T-helper 22 cell (primary cell): ENCODE measurements at places on chromosomes 6 and 20.

- no peak for DNase-seq
Measured at GRCh38 chr6:143774347-143774746, 68.8 kb upstream of the LTV1 start.

GRCh38 chr20:46388201-46388836 lies 18.1 kb downstream of the ELMO2 start:
- DNase-seq, result no peak

DNA sequence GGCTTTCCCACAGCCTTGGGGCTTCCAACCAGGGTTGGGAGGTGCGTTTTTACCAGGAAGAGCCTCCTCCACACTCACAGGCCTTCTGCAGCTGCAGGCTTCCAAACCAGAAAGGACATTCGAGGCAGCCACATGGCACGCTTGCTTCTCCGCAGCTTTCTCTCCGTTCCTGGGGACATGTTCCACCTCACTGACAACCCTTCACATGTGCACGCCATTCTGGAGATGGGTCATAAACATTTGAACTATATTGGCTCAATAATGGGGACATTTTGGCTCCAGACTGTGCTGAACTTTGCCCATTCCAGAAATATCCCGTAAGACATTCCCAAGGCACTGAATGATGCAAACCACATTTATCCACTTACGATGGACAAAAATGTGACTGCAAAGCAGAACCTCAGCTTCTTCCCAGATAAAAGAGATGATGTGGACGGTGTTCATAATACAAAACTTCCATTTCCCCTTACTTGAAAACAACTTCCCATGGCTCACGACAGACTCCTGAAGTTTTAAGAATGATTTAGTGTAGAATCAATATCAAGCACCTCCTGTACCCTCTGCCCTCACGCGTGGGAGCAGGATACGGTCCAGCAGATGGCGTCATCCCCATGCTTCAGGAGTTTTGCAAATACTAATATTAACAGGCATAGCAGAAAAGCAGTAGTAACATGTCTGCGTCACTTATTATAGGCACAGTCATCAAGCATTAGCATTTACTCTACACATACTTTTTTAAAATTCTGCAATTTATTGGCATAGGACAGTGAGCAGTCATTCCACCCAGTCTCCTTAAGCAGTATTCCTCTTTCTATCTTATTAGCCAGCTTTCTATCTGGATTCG lies 25.4 kb upstream of the FOXF2 start:
- no peak for DNase-seq

GRCh38 chr20:9166153-9166780 lies 97.4 kb downstream of the PLCB4 start:
- DNase-seq, result no peak

DNA sequence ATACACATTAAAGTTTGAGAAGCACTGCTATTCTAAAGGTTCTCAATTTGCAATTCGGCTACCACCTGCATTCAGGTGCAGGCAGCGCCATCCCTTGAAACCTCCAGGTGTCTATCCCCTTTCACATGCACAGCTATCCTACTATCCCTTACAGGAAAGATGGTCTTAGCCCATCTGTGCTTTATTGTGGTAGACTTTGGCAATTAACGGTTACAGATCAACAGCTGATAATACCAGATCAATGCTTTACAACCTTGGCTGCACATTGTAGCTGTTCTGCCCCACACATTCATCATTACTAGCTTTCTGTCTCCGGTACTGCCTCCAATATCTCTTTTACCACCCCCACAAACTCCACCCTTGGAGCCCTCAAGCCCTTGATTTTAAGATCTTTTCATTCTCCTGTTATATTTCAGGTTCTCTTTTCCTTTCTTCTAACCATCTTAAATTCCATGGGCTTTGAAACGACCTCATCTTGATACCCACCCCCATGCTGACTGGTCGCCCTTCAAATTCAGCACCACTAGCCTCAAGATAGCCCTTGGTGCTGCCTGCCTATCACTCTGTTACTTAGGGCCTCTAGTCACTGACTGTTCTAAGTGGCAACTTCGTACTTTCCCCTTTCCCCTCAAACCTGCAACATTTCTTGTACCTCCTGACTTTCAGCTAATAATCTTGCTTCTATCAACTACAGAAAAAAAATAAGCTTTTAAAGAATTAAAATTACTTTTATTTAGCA lies 50.8 kb downstream of the SPTLC3 start:
- DNase-seq, result no peak

DNA sequence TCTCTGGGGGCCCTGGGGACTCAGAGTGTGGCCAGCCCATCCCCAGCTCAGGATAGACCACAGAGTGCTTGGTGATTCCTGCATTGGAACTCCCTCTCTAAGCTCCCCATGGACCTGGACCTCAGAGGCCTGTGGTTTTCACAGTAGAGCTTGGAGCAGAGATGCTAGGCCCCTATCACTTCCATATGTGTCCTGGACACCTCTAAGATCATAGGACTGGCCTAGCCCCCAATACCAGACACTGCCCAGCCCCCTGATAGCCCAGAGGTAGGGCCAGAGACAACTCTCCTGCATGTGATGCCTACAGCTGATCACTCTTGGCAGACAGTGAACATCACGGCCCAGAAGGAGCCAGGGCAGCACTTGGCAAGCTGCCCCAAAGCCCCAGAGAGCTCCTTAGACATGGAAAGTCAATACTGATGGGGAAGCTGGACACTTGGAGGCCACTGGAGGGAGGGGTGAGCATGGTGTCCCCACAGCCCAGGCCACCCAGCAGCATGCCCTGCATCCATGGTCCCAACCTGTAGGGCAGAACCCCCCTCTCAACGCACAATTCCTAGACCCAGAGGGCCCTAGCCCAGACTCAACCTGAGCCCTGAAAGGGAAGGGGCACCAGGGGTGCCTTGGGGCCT lies 27.1 kb downstream of the UBD start:
- DNase-seq, result no peak

GRCh38 chr20:49701916-49702315 lies 11.8 kb downstream of the B4GALT5 start:
- DNase-seq, result no peak

DNA sequence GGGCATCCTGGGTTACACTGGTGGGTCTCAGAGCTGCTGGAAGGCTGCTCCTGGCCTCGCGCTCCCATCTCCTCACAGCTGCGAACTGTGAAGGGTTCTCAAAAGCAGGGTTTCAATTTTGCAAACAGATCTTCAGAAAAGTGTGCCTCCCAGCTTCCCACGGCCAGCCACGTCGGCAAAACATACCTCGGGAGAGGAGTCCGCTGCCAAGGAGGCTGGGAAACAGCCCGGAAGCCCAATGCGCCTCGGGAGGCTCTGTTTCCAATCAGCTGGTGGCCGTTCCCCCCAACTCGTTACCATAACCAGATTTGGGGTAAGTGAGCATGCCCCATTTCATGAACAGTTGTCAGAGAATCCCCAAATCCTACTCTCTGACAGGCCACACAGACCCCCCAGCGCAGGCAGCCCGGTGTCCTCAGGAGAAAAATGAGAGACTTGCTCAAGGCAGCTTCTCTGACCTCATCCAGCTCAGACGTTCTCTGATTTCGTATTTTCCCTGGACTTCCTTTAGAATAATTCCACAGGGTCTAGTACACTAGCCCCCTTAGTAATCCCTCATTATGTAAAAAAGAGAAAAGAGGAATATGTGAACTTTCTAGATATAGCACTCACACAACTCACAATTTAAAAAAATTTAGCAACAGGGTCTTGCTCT lies 98.4 kb downstream of the SNX5 start:
- no peak for DNase-seq

DNA sequence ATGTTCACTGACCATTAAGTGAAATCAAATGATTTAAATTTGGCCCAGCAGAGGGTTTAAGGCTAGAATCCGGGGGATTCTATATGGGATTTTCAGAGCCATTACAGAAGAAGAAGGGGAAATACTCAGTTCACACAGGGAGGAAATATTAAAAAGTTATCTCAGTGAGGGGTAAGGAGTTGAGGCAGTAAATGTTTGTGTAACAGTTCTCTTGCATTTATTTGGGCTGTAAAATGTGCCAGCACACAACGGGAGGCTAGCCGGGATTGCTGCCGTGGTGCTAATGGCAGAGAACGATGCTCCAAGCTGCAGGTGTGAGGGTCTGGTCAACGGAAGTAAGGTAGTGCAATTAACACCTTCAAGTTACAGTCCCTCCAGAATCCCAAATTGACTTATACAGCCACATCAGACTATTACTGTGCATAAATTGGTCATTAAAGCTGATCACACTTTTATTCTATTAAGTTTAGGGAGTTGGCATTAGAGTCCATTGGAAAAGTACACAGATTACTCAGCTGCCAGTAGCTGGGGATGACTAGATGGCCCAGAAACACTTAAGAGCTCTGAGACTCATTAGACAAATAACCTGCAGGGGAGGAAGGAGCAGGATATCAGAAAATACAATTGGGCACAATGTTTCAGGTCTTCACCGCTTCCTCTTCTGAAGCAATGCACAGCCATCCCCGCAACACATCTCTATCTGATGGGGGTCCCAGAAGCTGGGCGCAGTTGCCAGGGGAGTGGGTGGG lies 31.3 kb downstream of the PPP1R3G start:
- no peak for DNase-seq

DNA sequence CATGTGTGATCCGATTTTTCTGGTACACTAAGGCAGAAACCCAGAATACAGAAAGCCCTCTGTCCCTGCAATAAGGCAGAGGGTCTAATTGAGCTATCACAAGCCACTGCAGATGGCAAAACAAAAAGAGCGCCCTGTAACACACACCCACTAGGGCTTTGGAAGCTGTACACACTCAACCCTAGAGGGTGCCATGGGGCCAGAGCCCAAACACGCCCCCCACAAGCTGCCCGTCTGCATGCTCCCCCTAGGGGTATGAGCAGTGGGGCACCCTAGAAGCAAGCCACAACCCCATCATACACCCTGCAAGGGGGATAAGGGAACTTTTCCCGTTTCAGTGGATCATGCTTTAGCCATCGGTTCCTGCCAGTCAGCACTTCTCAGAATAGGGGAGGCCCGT lies 62.2 kb upstream of the PDE10A start:
- no peak for DNase-seq

GRCh38 chr6:16747232-16748024 lies 13.8 kb downstream of the ATXN1 start:
- DNase-seq, result no peak
